Cardiac muscle cell (in vitro differentiated cells and primary cell): ENCODE measurements at places on chromosomes 16 and 17. TPM values are rescaled to one million over a fixed set of nuclear protein-coding genes. Genes with fewer than 3 reads are reported as not detected.

DNA sequence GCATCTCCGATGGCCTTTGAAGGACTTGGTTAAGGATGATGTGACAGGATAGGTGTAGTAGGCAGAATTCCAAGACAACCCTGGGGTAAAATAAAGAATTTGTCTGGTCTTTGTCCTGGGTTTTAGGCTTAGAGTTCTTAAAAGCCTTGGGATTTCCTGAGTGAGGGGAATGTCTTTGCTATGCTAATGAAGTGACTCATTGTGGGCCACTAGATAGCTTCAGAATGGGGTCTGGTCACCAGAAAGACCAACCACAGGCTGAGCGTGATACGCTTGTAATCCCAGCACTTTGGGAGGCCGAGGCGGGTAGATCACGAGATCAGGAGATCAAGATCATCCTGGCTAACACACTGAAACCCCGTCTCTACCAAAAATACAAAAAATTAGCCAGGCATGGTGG is 182.8 kb upstream of the TOX3 start:
- no peak overlapping the region for H3K27ac ChIP-seq
- no peaks in the 10 kb centered on the region for H3K36me3 ChIP-seq
- DNase-seq, result no peak
- H3K4me3 ChIP-seq, result no peak overlapping the region

The NR1D1 gene
- 1.2 and 3.7 TPM in 2 replicates for total RNA-seq

DNA sequence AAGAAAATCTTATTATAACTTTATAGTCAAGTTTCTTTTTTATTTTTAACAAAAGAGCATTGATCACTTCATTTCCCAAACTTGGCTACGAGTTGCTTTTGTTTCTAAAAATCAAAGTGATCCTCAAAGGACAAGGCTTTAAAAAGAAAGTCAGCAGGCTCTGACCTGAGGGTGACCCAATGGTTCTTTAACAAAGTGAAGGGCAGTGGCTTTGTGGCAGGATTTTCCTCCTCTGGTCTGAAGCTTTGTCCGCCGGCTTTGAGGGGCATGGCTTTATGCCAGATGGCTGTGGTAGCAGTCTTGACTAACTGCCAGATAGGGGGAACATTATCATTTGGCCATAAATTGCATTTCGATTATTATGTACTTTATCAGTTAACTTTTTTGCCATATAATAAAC is 28.5 kb downstream of the IQCK start:
- no peak overlapping the region for H3K4me3 ChIP-seq
- no peaks in the 10 kb centered on the region for H3K36me3 ChIP-seq
- peaks cover 19% of the 10 kb centered on the region for H3K4me1 ChIP-seq
- peak; percentile 46 for DNase-seq
- H3K27ac ChIP-seq, result peak overlapping the region; percentile 24

The CEP295NL gene
- total RNA-seq, result 0.21 and 0.42 TPM in 2 replicates

- no peak overlapping the region for H3K4me3 ChIP-seq
- no peaks in the 10 kb centered on the region for H3K4me1 ChIP-seq
- no peaks in the 10 kb centered on the region for H3K36me3 ChIP-seq
- H3K27me3 ChIP-seq, result no peaks in the 10 kb centered on the region
- DNase-seq, result no peak
Measured at GRCh38 chr17:22703204-22703603, 1010.9 kb downstream of the KCNJ18 start.

DNA sequence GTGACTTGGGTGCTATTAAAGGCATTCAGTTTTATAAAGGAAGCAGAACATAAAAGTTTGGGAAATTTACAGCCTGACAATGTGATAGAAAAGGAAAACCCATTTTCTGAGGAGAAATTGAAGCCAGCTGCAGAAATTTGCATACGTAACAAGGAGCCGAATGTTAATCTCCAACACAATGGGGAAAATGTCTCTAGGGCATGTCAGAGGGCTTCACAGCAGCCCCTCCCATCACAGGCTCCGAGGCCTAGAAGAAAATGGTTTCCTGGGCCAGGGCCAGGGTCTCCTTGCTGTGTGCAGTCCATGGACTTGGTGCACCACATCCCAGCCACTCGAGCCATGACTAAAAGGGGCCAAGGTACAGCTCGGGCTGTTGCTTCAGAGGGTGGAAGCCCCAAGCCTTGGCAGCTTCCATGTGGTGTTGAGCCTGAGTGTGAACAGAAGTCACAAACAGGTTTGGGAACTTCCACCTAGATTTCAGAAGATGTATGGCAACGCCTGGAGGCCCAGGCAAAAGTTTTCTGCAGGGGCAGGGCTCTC is 23.9 kb upstream of the TOM1L1 start:
- no peaks in the 10 kb centered on the region for H3K4me1 ChIP-seq
- H3K27ac ChIP-seq, result no peak overlapping the region
- H3K27me3 ChIP-seq, result no peaks in the 10 kb centered on the region
- H3K4me3 ChIP-seq, result no peak overlapping the region
- H3K36me3 ChIP-seq, result no peaks in the 10 kb centered on the region
- DNase-seq, result no peak

DNA sequence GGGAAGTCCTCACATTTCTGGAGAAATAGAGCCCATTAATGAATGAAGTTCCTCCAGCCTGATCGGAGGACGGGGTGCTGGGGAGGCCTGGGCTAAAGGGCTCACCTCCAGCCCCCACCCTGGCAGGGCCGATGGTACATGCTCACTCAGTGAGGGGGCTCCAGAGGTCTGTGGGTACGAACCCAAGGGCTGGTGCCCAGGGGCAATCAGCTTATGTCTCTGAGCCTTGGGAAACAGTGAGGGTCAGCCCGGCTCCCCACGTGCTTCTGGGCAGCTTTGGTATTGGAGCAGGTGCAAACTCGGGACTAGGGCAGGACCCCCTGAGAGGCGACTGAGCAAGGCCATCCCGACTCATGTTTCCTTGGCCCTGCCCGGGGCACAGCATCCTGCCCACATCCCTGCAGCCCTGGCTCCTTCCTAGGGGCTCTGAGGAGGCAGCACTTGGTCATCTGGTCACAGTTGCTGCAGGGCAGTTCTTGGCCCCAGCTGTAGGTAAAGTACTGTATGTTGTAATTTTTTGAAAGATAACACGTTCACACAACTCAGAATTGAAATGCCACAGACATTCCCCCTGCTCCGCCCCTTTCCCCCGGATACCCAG is 969 bp upstream of the CETP start:
- no peak for DNase-seq
- H3K4me3 ChIP-seq, result no peak overlapping the region
- H3K27me3 ChIP-seq, result no peaks in the 10 kb centered on the region
- peaks cover 15% of the 10 kb centered on the region for H3K4me1 ChIP-seq
- no peaks in the 10 kb centered on the region for H3K36me3 ChIP-seq

- H3K4me1 ChIP-seq, result no peaks in the 10 kb centered on the region
- no peaks in the 10 kb centered on the region for H3K36me3 ChIP-seq
- no peaks in the 10 kb centered on the region for H3K27me3 ChIP-seq
Measured at GRCh38 chr17:8946476-8946875, 19.0 kb downstream of the PIK3R5 start.

The TEX14 gene
- total RNA-seq, result 0.25 and 0.60 TPM in 2 replicates

DNA sequence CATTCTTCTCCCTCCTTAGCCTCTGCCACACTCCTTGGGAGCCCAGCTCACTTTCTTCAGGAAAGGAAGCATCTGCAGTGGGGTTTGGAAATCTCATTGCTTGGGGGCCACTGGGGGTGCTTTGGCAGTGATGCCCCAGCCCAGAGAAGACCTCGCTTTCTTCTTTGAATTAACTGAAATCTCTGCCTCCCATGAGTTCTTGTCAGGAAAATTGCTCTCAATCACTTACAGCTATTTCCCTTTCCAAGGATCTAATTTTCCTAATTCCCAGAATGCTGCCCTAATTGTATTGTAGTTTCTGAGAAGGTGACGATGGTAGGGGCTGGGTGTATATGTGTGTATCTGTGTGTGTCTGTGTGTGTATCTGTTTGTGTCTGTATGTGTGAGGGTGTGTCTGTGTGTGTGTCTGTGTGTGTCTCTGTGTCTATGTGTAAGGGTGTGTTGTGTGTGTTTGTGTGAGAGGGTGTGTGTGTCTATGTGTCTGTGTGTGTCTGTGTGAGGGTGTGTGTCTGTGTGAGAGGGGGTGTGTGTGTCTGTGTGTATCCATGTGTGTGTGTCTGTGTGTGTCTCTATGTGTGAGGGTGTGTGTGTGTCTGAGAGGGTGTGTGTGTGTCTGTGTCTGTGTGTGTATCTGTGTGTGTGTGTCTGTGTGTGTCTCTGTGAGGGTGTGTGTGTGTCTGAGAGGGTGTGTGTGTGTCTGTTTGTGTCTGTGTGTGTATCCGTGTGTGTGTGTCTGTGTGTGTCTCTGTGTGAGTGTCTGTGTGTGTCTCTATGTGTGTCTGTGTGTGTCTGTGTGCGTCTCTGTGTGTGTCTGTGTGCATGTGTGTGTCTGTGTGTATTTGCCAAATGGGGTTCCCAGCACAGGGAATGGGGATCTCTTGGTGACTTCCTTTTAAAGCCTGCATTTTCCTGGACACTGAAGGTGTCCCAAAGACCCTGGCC is 83.5 kb upstream of the DNAJA2 start:
- H3K36me3 ChIP-seq, result no peaks in the 10 kb centered on the region
- H3K4me3 ChIP-seq, result no peak overlapping the region
- no peaks in the 10 kb centered on the region for H3K27me3 ChIP-seq

- H3K36me3 ChIP-seq, result peaks cover 24% of the 10 kb centered on the region
- DNase-seq, result no peak
- H3K4me1 ChIP-seq, result peaks cover 9% of the 10 kb centered on the region
- no peaks in the 10 kb centered on the region for H3K27me3 ChIP-seq
- H3K4me3 ChIP-seq, result no peak overlapping the region
- H3K27ac ChIP-seq, result no peak overlapping the region
Measured at GRCh38 chr16:57242650-57243049, 2.4 kb upstream of the ARL2BP start.

The WNT9B gene
- total RNA-seq, result not detected in 2 replicates

The SOX8 gene
- total RNA-seq, result 9.2 and 13.7 TPM in 2 replicates

GRCh38 chr16:71537643-71538042 is 11.4 kb downstream of the CHST4 start:
- no peak overlapping the region for H3K4me3 ChIP-seq
- H3K4me1 ChIP-seq, result no peaks in the 10 kb centered on the region
- no peaks in the 10 kb centered on the region for H3K36me3 ChIP-seq

GRCh38 chr16:1098266-1098991 is 2.4 kb upstream of the C1QTNF8 start:
- DNase-seq, result peak; percentile 32
- peaks cover 33% of the 10 kb centered on the region for H3K4me1 ChIP-seq
- H3K27me3 ChIP-seq, result peaks cover 3% of the 10 kb centered on the region
- H3K36me3 ChIP-seq, result no peaks in the 10 kb centered on the region
- H3K4me3 ChIP-seq, result no peak overlapping the region
- no peak overlapping the region for H3K27ac ChIP-seq

The PIK3R6 gene
- total RNA-seq, result not detected in 2 replicates

The DNAH3 gene
- 0.39 TPM in 1 of 2 replicates, not detected in the other for total RNA-seq

The FDXR gene
- total RNA-seq, result 44.6 and 44.7 TPM in 2 replicates

The PGAP3 gene
- 22.5 and 34.2 TPM in 2 replicates for total RNA-seq

DNA sequence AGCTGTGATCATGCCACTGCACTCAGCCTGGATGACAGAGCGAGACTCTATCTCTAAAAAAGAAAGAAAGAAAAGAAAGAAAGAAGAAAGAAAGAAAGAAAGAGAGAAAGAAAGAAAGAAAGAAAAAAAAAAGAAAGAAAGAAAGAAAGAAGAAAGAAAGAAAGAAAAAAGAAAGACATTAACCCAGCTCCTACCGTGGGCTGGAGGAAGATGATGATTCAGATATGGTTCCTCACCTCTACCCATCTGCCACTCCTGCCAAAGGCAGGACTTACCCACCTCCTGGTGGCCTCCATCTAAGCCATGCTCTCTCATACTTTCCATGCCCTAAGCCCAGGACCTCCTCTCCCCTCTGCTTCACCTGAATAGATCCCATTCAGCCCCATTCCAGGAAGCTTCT is 93.3 kb upstream of the LHX1 start:
- H3K4me1 ChIP-seq, result no peaks in the 10 kb centered on the region
- H3K4me3 ChIP-seq, result no peak overlapping the region
- no peak for DNase-seq
- H3K36me3 ChIP-seq, result no peaks in the 10 kb centered on the region
- H3K27ac ChIP-seq, result no peak overlapping the region

DNA sequence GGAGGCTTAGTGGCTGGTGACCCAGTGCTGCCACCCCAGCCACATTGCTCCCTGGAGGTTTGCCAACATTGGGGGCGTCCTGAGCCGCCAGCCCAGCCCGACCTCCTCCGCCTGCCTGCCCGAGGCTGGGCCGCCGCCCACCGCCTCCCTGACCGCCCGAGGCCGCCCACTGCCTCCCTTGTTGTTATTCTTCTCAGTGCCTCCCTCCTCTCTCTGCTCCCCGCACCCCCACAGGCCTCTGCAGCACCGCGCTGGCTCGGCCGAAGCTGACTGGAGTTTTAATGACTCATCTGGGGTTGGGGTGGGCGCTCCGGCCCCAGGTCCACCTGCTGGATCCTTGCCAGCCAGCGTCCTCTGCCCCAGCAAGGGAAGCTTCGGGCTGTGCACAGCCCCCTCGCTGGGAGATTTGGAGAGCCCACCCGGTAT is 102.5 kb downstream of the RBFOX3 start:
- H3K4me3 ChIP-seq, result no peak overlapping the region
- no peaks in the 10 kb centered on the region for H3K27me3 ChIP-seq
- no peak for DNase-seq
- no peaks in the 10 kb centered on the region for H3K36me3 ChIP-seq

The SHISA6 gene
- total RNA-seq, result 0.25 and 0.45 TPM in 2 replicates
